Mesothelial cell of epicardium (in vitro differentiated cells): ENCODE measurements at places on chromosomes 16 and 17. TPM values are rescaled to one million over a fixed set of nuclear protein-coding genes. Genes with fewer than 3 reads are reported as not detected.

DNA sequence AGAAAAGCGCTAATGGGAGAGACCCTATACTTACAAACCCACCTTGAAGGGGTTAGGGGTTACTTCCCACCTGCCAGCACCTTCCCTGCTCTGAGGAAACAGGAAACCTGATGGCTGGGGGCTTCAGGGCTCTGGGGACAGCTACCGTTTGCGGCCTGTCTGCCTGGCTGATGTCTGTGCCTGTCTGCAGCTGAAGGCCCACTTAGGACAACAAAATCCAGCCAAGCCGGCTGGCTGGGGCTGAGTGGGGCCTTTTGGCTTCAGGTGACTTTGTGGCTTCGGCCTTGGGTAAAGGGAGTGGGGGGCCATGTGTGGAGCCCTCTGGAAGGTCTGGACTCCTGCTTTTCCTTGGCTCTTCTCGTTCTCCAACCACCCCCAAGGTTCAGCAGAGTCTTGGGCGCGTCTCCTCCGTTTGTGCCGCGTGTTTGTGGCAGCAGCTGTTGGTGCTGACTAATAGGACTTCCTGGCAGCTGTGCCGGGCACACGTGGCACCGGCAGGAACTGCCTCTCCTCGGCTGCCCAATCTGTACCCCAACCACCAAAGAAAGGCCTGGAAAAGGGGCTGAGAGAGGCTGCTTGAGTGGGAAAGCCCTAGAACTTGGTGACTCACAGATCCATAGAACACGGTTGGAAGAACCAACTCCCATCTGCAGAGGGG, 186.7 kb downstream of the MSI2 start:
- peak overlapping the region; percentile 80 for H3K27ac ChIP-seq
- H3K27me3 ChIP-seq, result no peaks in the 10 kb centered on the region
- DNase-seq, result no peak
- no peak overlapping the region for H3K4me3 ChIP-seq
- peaks cover 80% of the 10 kb centered on the region for H3K4me1 ChIP-seq

- no peaks in the 10 kb centered on the region for H3K27me3 ChIP-seq
- no peak overlapping the region for H3K4me3 ChIP-seq
- H3K27ac ChIP-seq, result no peak overlapping the region
- DNase-seq, result no peak
- peaks cover 10% of the 10 kb centered on the region for H3K36me3 ChIP-seq
Observed at GRCh38 chr16:73083271-73083670, 35.3 kb upstream of the ZFHX3 start.

GRCh38 chr16:53434377-53435065, at the start of gene RBL2:
Gene RBL2, plus strand, starts transcription at chr16:53434471. Its CDS starts 86 bp downstream, at chr16:53434557.
- peak within 1 kb of the TSS; percentile 94 for H3K27ac ChIP-seq
- no peaks in the 10 kb centered on the region for H3K27me3 ChIP-seq
- peaks cover 41% of the 10 kb centered on the region for H3K4me1 ChIP-seq
- peak; percentile 72 for DNase-seq
- peaks cover 13% of the 10 kb centered on the region for H3K36me3 ChIP-seq

GRCh38 chr16:9929313-9929712, 252.9 kb downstream of the GRIN2A start:
- peaks cover 9% of the 10 kb centered on the region for H3K27me3 ChIP-seq
- no peaks in the 10 kb centered on the region for H3K36me3 ChIP-seq
- no peaks in the 10 kb centered on the region for H3K4me1 ChIP-seq
- no peak overlapping the region for H3K27ac ChIP-seq
- H3K4me3 ChIP-seq, result no peak overlapping the region
- no peak for DNase-seq

- peaks cover 2% of the 10 kb centered on the region for H3K36me3 ChIP-seq
- H3K27ac ChIP-seq, result no peak overlapping the region
- no peaks in the 10 kb centered on the region for H3K27me3 ChIP-seq
- DNase-seq, result no peak
- H3K4me3 ChIP-seq, result no peak overlapping the region
Observed at GRCh38 chr16:66746682-66747081, 4.7 kb downstream of the DYNC1LI2 start.

Gene TAC4
- not detected in 3 replicates for total RNA-seq

Gene KIAA0753
- 36.1 to 45.3 TPM (median 41.1 TPM) in 3 replicates for total RNA-seq

Gene KRT13
- total RNA-seq, result 5.3 to 7.0 TPM (median 6.3 TPM) in 3 replicates

DNA sequence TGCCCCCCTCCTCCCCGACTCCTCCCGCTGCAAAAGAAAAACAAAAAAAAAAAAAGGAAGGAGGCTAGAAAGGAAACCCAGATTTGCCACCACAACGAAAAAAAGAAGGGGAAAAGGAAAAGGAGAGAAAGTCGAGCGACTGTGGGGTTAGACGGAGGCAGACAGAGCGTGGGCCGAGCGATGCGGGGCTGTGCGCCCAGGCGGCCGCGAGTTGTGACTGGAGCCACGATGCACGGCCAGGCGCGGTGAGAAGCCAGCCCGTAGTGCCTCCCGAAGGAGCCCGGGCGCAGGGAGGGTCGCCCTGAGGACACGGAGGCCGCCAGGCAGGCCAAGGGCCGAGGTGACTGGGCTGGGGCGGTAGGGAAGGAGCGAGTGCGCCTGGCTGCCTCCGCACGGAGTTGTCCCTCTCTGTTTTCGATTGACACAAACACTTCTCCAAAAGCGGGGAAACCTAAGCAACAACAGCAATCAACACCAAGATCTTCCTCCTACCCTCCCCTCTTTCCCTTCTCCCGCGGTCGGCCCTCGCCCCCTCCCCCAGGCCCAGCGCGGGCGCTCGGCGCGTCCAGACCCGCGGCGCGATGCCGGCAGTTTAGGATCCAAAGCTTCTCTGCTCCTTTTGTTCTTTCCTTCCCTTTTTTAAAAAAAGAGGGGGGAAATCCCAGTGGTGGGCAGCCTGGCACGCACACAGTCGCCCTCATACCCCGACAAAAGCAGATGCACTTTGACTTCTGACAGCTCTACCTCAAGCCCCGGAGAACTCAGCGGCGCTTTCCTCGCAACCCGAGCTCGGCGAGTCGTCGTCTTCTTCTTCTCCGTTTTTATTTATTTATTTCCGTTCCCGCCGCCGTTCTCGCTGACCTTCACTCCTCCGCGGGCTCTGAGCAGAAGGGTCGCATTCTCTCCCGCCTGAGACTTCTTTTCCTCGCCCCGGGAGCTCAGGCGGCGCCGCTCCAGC, at the start of gene LHX1:
TSS of gene LHX1 (plus strand) at position 475 of the 958 bp plus-strand sequence. CDS start 723 bp downstream, outside the sequence.
- no peak within 1 kb of the TSS for H3K27ac ChIP-seq
- DNase-seq, result no peak
- H3K36me3 ChIP-seq, result no peaks in the 10 kb centered on the region

DNA sequence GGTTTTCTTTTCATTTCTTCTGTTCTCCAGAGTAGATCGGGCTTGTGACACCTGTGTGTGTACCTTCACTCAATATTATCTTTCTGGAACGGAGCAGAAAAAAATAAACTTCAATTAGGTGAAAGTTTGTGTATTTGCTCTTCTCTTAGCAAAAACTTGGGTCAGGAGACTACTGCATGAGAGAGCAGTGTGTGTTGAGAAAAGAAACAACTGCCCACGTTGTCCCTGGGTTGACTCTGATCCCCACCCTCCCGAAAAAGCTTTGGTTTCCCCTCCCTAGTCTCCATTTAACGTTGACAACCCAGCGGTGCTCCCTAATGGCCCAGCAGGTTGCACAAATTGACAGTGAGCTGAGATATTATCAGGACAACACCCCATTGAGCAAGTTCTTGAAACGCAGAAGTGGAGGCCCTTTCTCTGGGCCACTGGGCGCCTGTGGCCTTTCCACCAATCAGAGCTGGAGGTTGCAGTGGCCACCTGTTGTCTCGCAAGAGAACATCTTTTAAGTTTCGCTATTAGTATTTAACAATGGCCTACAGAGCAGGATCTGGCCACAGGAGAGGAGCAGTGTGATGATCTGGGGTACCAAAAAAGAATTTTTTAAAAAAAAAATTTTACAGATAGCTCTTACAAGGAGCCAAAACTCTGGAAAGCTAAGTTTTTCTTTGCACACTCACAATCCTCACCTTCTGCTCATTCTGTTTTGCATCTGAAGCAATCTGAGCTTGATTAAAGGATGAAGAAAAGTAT, 1.5 kb upstream of the TOX3 start:
- H3K27ac ChIP-seq, result no peak overlapping the region
- peak overlapping the region; percentile 84 for H3K4me3 ChIP-seq
- DNase-seq, result no peak
- H3K36me3 ChIP-seq, result no peaks in the 10 kb centered on the region
- H3K27me3 ChIP-seq, result peaks cover 89% of the 10 kb centered on the region

DNA sequence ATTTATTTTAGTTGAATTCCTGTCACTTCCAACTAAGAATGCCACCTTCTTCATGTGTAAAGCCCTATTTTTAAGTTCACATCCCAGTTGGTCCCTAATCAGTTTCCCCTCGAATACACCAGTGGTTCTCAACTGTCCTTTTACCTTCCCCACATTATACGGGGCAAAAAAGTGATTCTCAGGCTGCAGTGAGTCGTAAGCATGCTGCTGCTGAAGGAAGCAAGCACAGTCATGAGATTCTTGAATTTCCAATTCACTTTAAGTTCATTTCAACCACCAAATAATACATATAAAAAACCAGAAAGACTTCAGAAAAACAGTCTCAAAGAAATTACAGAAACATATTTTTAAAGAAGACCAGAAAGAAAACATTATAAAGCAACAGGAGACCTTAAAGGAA, 47.9 kb downstream of the UBE2G1 start:
- H3K36me3 ChIP-seq, result no peaks in the 10 kb centered on the region
- no peak overlapping the region for H3K4me3 ChIP-seq
- H3K4me1 ChIP-seq, result peaks cover 40% of the 10 kb centered on the region
- DNase-seq, result no peak
- H3K27me3 ChIP-seq, result no peaks in the 10 kb centered on the region

Gene ZNF385C
- total RNA-seq, result 2.2 to 2.9 TPM (median 2.5 TPM) in 3 replicates

Gene NPIPB6
- 6.6 to 8.7 TPM (median 8.2 TPM) in 3 replicates for total RNA-seq

GRCh38 chr16:26985100-26986065, 81.3 kb upstream of the C16orf82 start:
- H3K4me3 ChIP-seq, result no peak overlapping the region
- no peak overlapping the region for H3K27ac ChIP-seq
- peaks cover 21% of the 10 kb centered on the region for H3K27me3 ChIP-seq
- DNase-seq, result no peak
- no peaks in the 10 kb centered on the region for H3K36me3 ChIP-seq

DNA sequence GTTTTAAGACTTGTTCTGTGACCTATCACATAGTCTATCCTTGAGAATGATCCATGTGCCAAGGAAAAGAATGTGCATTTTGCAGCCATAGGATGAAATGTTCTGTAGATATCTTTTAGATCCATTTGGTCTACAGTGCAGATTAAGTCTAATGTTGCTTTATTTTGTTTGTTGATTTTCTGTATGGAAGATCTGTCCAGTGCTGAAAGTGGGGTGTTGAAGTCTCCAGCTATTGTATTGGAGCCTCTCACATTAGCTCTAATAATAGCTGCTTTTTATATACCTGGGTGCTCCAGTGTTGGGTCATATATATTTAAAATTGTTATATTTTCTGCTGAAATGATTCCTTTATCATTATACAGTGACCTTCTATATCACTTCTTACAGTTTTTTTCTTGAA, 155.6 kb upstream of the MON1B start:
- H3K27me3 ChIP-seq, result no peaks in the 10 kb centered on the region
- no peak for DNase-seq
- no peaks in the 10 kb centered on the region for H3K36me3 ChIP-seq
- H3K4me1 ChIP-seq, result peaks cover 2% of the 10 kb centered on the region

DNA sequence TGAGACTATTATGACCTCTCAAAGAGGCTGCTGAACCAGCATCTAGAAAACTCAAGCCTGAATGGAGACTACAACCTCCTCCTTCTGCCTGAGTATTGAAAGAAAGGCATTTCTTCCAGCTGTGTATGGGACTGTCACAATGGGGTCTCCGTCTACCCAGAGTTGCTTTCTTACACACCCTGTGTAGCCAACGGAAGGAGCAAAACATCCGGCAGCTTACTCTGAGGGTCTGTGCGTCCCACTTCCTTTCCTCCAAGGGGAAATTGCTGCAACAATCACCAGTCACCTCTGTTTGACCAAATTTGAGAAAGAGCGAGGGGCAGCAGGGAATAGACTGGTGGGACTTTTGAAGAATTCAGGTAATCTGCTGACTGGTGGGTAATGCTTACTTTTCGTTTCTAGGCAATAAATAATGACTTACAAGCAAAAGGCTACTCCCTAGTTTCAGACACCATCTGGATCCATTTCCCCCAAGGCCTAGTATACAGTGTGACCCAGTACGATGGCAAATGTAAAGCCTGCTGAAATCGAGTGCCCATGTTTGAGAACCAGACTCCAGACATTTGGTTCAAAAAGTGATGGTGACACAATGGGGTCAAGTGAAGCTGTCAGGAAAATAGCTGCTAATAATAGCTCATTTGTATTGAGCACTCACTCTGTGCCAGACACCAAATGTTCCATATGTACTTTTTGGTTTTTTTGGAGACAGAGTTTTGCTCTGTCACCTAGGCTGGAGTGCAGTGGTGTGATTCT, 81.7 kb downstream of the YPEL2 start:
- peaks cover 4% of the 10 kb centered on the region for H3K4me1 ChIP-seq
- no peak for DNase-seq
- H3K27me3 ChIP-seq, result no peaks in the 10 kb centered on the region

Gene CAVIN1
- total RNA-seq, result 53.3 to 54.3 TPM (median 53.9 TPM) in 3 replicates

Gene KRTAP1-1
- total RNA-seq, result not detected in 3 replicates

DNA sequence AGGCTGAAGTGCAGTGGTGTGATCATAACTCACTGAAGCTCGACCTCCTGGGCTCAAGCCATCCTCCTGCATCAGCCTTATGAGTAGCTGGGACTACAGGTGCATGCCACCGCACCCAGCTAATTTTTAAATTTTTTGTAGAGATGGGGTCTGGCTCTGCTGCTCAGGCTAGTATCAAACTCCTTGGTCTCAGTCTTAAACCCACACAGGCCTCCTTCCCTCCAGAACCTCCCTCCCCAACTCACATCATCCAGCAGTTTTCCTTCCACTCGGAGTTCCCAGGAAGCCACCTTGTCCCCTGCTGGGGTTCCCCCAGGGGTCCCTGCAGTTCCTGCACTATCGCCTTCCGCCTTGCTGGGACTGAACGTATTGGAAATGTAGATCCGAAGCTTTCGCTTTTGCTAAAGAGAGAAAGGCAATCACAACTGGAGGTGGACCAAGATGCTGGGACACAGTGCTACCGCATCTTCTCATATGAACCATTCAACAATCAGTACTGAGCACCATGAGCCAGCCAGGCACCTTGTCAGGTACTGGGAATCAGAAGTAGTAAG, 7.2 kb downstream of the SMARCD2 start:
- DNase-seq, result no peak
- H3K27me3 ChIP-seq, result no peaks in the 10 kb centered on the region
- no peak overlapping the region for H3K4me3 ChIP-seq
- H3K36me3 ChIP-seq, result peaks cover 20% of the 10 kb centered on the region
- H3K4me1 ChIP-seq, result peaks cover 15% of the 10 kb centered on the region
- H3K27ac ChIP-seq, result peak overlapping the region; percentile 21

Gene FBXO31
- 37.0 to 38.1 TPM (median 37.3 TPM) in 3 replicates for total RNA-seq

- no peaks in the 10 kb centered on the region for H3K27me3 ChIP-seq
- no peak overlapping the region for H3K4me3 ChIP-seq
- DNase-seq, result no peak
- H3K36me3 ChIP-seq, result no peaks in the 10 kb centered on the region
- peaks cover 39% of the 10 kb centered on the region for H3K4me1 ChIP-seq
Observed at GRCh38 chr16:84790301-84790700, 29.5 kb upstream of the CRISPLD2 start.

Gene NFE2L1
- 134 to 137 TPM (median 136 TPM) in 3 replicates for total RNA-seq

Gene TERB1
- 0.18 to 0.49 TPM (median 0.34 TPM) in 3 replicates for total RNA-seq

Gene KRT10
- 39.0 to 43.6 TPM (median 39.5 TPM) in 3 replicates for total RNA-seq
